ENCODE measurements at places on chromosomes 6 and 20.

DNA sequence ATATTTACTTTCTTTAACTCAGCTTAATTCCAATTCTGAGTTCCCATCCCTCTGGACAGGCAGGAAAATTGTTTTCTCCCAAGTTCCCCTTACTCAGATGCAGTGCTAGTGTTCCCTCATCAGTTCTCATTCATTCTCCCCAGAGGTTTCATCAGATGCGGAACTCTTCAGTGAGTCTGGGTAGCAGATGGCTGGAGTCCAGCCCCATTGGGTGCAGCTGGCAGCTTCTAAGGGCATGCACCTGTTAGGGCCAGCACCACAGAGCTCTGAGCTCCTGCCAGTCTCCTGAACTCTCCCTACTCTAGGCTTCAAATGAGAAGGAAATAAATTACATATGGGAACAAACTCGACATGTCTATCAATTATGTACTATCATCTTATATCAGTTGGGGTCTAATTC is 76.6 kb downstream of the SOD2 start:
- no peak for DNase-seq

DNA sequence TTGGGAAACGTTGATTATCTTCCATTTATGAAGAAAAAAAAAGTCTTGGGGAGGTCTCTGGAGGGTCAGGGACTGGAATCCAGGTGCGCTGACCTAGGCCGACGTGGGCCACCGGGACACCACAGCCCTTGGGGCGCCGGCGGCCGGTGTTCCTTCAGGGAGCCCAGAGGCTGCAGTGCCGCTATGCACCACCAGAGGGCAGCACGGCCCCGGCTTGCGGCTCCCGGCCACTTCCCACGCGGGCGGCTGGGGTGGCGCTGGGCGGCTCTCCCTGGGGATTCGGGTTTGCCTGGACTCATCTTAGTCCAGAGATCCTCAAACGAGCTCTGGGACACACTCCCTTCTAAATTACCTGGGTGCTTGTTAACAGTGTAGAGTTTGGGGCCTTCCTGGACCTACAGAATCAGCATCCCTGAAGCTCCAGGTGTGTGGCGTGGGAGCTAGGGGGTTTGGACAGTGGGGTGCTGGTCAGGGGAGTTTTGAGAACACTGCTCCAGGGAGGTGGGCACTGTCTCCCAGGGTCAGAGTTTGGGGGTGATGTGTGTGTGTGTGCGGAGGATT is 23.0 kb upstream of the GTSF1L start:
- peak; percentile 75 for DNase-seq

GRCh38 chr6:56687551-56687950 is 44.9 kb upstream of the DST start:
- no peak for DNase-seq

GRCh38 chr6:868201-868600 is 175.3 kb upstream of the EXOC2 start:
- no peak for DNase-seq

DNA sequence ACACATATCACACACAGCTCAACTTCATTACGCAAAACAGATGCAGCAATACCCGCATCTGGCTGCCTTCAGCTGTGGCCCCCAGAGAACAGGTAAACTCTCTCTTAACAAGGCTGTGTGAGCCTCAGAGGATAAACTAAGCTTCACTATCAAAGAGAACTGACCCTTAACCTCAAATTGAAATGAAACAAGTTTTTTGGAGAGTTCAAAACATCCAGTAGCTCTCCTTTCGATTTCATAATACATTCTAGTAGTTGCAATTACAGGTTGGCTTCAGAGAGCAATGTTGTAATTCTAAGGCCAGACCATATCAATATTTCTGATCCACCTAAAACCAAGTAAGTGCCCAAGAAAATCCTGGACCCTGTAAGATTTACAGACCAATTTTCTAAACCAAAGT is 113.5 kb downstream of the FAXC start:
- no peak for DNase-seq

DNA sequence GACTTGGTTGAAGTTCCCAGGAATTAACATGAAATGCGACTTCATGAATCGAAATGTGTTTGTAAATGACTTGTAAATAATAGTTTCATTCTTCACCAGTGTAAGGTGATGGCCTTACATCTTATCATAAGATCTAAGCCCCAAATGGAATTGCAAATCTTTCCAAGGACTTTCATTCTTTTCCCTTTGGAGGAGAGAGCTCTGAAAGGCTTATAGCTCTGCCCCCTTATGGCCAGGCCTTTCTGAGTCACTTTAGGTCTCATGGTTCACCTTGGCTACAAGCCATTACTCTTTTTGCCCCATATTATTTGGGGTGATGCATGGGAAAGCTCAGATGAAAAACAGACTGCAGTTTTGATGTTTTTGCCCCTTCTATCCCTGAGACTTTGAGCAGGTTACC is 209.1 kb upstream of the BMP2 start:
- no peak for DNase-seq

- DNase-seq = no peak
These were observed 113.3 kb upstream of the SSTR4 start for GRCh38 chr20:22921595-22922421.

- DNase-seq = no peak
These were observed 1.2 kb downstream of the SYNCRIP start for GRCh38 chr6:85641522-85641896.

GRCh38 chr20:54680872-54681619 is 205.7 kb downstream of the DOK5 start:
- DNase-seq = no peak

DNA sequence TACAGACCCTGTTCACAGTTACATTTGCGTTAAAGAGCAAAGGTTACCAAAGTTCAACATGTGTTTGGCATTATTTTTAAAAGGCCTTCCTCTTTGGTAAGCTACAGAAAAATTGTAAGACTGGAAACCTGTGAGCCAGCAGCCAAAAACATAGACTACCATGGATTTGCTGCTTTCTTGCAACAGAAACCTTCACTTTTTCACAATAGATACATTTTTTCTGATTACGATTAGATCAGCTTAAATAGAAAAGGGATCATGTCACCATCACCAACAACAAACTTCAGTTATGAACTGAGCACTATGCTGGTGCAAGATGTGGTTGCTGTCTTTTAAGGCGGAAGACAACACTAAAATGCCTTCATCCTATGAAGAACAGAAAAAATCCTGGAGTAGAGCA is 112.3 kb upstream of the MARCKS start:
- no peak for DNase-seq

- DNase-seq = no peak
These were observed 65.6 kb upstream of the TMEM30A start for GRCh38 chr6:75350156-75350555.

DNA sequence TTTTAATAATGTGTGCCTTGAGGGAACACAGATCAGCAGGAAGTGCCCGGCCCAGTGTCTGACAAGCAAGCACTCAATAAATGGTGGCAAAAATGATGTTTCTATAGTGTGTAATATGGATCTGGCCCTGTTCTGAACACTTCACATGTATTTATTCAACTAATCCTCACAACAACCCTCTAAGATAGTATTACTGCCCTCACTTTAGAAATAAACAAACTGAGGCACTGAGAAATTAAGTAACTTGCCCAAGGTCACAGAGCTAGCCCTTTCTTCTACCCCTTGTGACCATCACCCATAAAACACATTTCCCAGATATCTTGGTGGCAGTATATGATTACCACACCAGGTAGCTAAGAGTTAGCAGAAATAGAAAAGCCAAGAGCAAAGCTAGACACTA is 12.8 kb upstream of the MTFR2 start:
- no peak for DNase-seq

GRCh38 chr6:158011980-158012566 is 30.4 kb downstream of the SYNJ2 start:
- no peak for DNase-seq

GRCh38 chr20:17657898-17658647 is 24.0 kb downstream of the RRBP1 start:
- DNase-seq = no peak

GRCh38 chr6:130020073-130020906 is 1.9 kb downstream of the L3MBTL3 start:
- peak; percentile 35 for DNase-seq

GRCh38 chr6:122717350-122717749 is 62.2 kb upstream of the FABP7 start:
- DNase-seq = no peak

DNA sequence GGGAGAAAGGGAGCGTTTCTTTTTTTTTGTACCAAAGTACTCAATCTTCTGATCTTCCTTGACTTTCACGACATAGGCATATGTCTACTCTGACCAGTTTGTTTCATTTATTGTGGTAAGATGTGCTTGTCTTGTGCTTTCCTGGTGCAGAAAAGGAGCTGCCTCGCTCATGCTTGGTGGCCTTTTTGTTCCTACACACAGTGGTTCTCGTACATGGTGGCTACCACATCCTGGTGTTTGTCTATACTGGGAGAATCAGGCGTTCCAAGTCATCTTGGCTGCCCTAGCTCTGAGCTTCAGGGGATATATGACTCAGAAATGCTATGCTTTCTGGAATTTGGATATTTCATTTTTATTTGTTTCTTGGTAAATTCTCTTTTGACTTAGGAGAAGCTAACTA is 31.8 kb downstream of the MYB start:
- DNase-seq = peak; percentile 53

GRCh38 chr6:70314296-70314695 is 11.4 kb upstream of the COL9A1 start:
- DNase-seq = no peak

- no peak for DNase-seq
These were observed 21.2 kb upstream of the ABT1 start for GRCh38 chr6:26575494-26575939.

DNA sequence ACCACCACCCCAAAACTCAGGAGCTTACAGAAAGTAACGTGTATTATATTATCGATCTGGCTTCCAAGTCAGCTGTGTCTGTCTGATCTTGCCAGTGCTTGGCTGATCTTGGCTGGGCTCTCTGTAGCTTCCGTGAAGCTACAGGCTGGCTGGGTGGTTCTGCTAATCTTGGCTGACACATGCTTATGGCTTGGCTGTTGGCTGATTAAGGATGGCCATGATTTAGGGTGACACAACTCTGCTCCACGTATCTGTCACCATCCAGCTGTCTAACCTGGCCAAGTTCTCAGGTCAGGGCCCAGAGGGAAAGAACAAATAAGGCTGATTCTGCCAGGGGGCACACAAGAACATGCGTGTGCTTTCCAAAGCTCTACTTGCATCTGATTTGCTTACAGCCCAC is 64.7 kb upstream of the PRL start:
- DNase-seq = no peak

GRCh38 chr6:130670142-130670541 is 157.1 kb upstream of the SMLR1 start:
- no peak for DNase-seq

GRCh38 chr20:44035924-44036323 is 121.3 kb downstream of the TOX2 start:
- no peak for DNase-seq

GRCh38 chr6:27145731-27146455 is 101.6 kb upstream of the PRSS16 start:
- peak; percentile 91 for DNase-seq

DNA sequence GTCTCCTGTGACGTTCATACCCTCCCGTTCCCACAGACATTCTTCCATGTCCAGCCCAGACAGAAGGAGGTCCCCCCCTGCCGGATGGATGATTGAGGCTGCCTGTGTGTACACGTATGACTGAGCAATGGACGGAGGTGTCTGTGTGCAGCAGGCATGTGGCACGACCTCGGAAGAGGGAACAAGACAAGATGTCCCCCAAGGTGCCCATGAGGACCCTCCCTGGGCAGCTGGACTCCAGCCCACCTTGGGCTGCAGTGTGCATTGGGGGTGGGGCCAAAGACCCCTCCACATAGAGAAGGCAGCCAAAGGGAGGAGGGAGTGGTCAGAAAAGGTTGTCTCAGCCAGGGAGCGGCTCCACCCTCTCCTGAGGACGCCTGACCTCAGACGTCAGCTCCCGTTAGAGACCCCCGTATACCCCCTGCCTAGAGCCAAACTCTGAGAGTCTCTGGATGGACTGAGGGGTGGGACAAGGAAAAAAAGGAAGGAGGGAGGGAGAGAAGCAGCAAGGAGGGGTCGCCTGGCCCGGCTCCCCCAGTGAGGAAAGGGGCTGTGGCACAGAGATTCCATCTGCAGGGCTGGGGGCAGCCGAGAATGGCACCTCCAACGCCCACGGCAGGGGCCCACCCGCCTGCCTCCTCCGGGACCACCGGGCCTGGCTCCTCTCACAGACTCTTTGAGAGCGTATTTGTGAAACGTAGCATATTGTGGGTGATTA is 92.9 kb upstream of the BHLHE23 start:
- DNase-seq = no peak

DNA sequence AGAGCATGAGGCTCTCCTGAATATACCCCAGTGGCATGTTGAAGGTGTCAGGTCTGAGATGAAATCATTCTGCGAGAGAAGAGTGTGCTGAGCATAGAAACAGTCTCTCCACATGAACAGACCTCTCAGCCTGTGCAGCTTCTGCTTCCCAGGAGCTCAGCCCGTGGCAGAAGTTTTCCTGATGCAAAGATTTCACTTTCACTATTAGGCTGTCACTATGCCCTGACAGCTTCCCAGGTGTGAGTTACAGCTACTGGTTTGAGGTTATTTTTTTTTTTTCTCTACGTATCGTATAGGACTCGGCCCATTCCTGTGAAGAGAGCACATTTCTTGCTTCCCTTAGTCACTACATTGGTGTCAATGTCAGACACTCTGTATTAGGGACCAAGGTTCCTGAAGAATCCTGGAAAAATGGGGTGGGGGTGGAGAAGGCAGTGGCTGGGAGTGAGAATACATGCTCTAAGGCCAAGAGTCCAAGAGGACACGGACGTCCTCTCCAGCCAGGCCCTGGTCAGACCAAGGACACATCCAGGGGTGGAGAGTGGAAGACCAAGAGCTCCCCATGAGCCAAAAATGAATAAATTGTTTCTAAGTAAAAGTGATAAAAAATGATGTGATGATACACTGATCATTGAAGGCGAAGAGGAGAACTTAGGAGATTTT is 121.2 kb upstream of the AKAP12 start:
- DNase-seq = no peak
